ENCODE measurements at places on chromosomes 4 and X. TPM values are rescaled to one million over a fixed set of nuclear protein-coding genes. Genes with fewer than 3 reads are reported as not detected.
A peak's percentile ranks its signal among the peaks of the same experiment; 100 is the strongest.

The USP26 gene
- not detected for total RNA-seq

DNA sequence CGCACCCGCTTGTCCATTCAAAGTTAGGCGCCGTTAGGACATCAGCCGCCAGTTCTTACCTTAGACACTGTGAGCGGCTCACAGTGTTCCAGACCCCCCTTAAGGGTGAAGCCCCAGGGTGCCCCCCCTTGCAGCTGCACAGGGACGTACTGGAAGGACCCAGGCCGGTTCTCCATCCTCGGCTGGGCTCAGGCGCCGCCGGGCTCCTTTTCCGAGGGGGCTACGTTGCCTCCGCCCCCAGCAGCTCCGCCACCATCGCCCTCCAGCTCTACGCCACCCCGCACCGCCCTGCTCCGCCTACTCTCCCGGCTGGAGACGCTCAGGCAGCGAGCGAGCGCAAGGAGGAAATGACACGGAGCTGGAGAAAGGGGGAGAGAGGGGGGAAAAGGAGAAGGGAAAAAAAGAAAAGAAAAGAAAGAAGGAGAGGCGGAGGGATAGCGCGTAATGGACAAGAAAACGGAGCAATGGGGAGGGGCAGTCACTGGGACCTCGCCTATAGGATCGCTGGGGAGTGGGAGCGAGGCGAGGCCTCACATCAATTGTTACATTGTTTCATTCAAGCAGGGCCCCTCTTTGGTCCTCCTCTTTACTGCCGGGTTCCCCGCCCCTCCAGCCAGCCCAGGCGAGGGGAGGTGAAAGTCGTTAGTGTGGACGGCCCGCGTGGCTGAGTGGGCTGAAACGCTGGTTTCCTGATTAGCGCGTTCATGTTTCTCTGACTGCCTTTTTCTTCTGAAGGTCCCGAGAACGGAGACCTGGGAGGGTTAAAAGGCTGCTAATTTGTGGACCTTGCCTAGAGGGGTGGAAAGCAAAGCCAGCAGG is at the start of gene SHROOM4:
TSS of gene SHROOM4 (minus strand) at position 352 of the 819 bp plus-strand sequence. CDS start at position 176, 176 bp downstream.
- peak; percentile 73 for DNase-seq

- DNase-seq, result peak; percentile 5
Measured at GRCh38 chr4:97984545-97985131, 158.6 kb downstream of the STPG2 start.

GRCh38 chr4:105191621-105192210 is 45.0 kb downstream of the TET2 start:
- peak; percentile 27 for DNase-seq

GRCh38 chrX:16797358-16797757 is 11.1 kb downstream of the TXLNG start:
- DNase-seq, result no peak

DNA sequence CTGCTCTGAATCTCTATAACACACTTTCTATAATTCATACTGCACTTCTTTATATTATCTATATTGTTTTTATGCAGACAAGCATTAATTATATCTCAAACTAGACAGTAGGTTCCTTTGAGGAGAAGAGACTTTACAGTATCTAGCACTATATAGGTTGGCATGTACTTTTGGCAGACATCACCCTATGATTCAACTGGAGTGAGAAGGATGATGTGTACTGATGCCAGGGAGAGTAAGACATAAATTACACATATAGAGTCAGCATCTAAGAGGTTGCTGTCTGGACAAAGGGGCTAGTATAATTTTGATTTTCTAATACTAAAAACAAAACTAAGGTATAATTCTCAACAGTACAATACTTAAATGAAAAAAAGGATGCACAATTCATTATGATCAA is 5.1 kb upstream of the RBM41 start:
- no peak for DNase-seq

DNA sequence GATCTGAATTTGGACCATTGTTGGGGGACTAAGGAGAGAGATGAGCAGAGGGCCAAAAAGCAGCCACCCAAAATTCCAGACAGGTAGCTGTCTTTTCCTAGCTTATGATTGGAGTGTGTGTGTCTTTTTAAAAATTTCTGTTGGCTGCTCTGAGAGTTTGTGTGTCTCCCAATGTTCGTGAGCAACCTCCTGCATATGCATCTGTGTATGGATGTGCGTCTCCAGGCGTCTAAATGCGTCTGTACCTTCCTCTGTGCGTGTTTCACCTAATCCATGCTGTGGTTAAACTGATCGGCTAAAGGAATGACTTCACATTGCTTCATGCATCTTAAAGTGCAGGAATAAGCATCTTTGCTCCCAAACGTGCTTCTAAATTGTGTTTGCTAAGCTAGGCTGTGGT is 65.5 kb upstream of the LAS1L start:
- no peak for DNase-seq

GRCh38 chr4:120658772-120659171 is 263.8 kb downstream of the PRDM5 start:
- no peak for DNase-seq

DNA sequence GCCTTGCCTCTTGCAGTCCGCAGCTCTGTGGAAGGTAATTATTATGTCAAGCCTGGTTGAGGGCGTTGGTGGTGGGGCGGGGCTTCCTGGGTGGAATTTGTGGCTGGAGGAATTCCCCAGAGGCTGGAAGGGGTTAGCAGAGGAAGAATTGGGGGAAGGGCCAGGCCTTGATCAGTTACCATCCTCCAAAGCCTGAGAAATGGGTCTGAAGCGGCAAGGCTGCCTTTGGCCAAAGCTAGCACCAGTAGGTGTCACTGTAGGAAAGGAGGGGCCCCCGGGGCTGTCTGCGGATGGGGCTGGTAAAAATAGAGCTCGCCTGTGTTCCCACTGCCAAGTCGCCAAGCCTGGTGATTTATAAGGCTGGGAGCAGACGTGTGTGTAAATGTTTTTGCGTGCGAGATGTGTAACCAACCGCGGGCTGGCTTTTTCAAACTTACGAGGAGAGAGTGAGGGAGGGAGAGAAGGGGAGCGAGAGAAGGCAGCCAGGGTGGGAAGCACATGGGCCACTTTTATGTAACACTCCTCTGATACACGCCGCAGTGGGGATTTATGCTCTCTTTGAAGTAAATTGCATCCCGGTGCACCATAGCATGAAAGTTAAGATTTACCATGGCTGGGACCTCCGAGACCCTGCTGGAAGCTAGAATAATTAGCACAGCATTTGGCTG is 367.0 kb downstream of the BCOR start:
- DNase-seq, result peak; percentile 79

- DNase-seq, result no peak
Measured at GRCh38 chrX:63746715-63747114, 38.3 kb downstream of the ARHGEF9 start.
